ENCODE measurements at places on chromosomes 3 and 15.

DNA sequence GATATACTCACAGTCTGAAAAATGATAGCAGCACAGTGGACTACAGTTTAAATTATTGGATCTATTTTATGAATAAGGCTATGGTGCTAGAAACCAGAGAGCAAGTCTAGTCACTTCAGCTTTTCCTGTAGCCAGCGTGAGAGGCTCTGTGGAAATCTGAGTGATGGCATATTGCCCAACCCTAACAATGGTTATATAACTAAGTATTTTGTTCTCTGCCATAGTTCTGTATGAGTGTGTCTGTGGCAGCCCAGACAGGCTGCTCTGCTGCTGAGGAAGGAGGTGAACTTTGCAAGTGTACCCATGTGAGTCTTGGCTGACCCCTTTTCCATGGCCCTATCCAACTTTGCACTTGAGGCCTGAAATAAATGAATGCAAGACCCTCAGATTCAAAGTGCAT lies 105.7 kb downstream of the LRTM1 start:
- DNase-seq = no peak

DNA sequence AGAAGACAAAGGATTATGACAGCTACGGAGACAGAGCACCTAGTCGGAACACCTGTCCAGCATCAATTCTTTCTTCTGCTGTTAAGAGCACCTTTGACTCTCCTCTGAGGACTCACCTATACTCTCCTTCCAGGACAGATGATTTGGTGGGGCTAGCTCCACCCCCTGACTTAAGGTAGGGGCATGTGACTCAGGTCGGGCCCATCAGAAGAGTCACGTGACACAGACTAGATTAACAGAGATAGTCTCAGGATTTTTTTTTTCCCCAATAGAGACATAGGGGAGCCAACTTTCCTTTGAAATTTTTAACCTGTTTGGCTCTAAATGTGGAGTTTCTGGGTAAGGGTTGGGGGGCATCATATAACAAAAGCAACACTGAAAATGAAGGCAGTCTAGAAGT lies 11.4 kb upstream of the WNT5A start:
- DNase-seq = no peak

GRCh38 chr3:171285287-171285686 lies 174.9 kb downstream of the TNIK start:
- DNase-seq = no peak

DNA sequence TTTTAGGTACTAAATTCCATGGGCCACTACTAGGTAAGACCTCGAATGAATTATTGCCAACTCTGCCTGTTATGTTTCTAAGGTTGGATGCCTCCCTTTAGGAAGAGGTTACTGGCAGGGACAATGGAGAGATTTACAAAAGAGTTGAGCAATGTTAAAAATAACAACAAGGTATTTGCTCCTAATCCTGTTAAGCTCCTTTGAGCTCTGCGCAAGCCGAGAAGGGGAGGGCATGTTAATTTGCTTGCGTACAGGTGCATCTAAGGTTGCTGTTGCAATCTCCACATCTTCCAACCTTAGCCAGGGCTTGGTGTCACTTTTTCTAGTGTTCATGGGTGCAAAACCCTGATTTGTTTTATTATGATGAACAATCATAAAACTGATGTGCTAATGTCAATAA lies 161.5 kb upstream of the TPM1 start:
- DNase-seq = no peak

GRCh38 chr3:114093596-114093995 lies 37.1 kb downstream of the QTRT2 start:
- DNase-seq = no peak

GRCh38 chr3:190539526-190539925 lies 25.6 kb downstream of the IL1RAP start:
- no peak for DNase-seq

GRCh38 chr15:67061811-67062368 lies 3.5 kb upstream of the SMAD3 start:
- no peak for DNase-seq

DNA sequence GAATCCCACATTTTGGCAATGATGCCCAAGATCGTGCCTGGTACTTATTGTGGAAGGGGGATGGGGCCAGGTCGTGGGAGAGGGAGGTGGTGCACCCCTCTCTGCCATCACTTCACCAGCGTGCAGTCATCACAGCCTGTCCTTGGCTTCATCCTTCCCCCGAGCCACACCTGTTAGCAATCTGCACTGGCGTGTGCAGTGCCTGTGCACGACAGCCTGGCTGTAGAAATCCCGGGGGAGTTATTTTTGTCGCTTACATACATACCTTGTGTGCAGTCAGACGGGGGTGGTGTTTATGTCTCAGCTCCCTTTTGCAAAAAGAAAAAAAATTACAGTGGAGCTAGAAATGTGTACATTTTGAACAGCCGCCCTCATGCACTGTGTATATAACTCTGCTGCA lies 216.0 kb downstream of the TLE3 start:
- no peak for DNase-seq

DNA sequence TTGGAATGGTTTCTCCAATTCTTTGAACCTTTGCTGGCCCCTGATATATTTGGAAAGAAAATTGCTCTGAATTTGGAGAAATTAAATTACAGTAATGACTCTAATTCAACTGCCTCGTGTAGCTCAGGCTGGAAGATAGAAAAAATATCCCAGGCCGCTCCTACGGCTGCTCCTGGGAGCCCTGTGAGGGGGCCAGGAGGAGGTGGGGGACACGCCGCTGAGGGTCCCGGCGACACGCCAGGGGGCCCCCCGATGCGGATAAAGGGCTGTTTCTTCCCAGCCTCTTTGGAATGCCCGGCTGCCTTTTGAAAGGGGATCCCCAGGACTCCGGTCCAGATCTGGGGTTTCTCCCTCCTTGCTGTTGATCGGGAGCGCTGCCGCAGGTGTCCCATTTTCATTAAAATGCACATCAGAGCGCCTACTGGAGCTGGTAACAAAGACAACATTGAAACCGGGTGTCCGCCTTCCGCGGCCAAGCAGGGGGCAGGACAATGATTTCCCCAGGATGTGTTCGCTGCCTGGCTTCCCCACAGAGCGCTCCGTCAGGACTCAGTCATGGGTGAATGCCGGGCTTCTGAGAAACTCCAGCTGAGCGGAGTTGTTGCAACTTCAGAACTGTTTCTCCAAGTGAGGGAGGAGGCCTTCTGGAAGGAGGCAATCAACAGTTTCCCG lies 200.1 kb upstream of the KBTBD8 start:
- no peak for DNase-seq

DNA sequence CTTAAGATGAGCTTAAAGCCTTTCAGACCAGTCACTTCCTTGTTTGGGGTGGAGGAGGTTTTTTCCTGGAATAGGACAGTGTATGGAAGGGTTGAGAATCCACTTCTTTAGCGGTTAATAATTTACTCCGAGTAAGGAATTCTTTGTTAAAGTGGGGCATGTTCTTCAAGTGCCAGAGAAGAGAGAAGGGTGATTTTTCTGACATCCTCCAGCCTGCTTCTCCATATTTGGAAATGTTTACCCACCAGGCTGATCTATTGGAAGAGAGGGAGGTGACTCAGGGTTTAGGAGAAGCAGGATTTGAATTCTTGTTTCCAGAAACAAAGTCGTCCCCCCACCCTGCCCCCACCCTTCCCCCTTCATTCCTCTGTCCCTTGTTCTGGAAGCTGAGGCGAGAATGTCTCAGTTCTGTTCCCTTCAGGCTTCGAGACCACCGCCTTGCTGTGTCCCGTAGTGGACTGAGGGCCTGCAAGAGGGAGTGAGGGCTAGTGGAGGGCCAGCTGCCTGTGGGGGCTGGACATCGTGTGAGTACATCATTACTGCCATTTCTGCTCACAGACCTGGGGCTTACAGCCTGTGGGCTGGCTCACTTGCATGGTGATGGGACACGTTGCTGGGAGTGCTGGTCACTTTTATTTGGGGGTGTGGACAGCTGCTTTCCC lies 58.5 kb downstream of the LPP start:
- DNase-seq = no peak

DNA sequence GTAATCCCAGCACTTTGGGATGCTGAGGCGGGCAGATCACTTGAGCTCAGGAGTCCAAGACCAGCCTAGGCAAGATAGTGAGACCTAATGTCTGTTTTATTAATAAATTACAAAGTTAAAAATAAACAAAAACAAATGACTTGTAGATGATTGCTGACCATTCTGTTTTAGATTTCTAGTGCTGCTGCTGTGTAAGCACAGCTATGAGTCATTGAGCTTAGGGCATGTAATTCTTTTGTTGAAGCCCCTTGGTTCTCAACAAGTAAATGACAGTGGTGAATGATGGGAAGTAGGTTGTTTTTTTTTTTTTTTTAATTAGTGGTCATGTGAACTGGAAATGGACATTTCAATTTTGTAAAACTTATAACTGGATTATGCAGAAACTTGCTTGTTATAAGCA lies 63.3 kb downstream of the LEO1 start:
- no peak for DNase-seq

GRCh38 chr15:63984331-63984730 lies 62.0 kb downstream of the DAPK2 start:
- DNase-seq = no peak

DNA sequence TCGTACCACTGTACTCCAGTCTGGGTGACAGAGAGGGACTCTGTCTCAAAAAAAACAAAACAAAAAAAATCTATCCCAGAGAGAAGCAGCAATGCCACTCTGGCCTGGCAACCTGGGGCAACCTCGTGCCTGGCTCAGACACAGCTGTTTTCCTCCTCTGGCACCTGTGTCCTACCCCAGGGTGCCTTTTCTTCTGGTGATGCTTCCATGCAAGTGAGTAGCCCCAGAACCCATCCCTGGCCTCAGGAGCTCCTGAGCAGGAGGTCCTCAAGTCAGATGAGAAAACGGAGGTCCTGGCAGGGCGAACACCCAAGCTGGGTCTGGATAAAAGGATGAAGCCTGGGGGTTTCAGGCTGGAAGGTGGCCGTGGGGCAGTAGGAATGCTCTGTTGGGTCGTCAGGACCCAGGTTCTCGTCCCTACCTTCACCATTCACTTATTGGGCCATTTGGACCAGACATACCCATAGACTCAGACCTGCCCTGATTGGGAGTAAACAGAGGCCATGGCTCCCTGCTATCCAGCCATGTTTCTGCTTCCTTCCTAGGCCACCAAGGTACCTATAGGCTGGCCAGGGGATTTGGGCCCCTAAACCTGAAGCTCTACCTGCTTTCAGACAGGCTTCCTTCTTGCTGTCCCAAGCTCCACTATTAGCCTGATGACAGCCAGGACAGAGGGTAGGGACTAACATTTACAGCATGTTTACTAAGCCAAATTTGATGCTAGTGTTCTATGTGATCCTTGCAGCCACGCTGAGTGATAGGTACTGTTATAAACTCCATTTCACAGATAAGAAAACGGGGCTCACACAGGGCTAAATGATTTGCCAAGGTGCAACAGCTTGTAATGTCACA lies 102.2 kb downstream of the DAPK2 start:
- DNase-seq = no peak

DNA sequence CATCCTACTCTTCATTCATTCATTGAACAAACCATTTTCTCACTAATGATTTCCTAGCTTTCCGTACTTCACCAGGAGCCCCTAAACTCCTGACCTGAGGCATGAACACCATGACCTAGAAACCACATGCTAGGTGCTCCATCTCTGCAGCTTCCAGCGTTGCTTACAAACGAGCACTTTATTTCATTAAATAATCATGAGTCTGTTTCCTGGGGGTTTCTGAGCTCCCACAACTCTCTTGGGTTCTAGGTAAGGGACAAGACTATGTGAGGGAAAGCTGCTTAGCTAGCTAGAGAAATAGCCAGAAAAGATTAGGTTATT lies 1.3 kb downstream of the MAP2K1 start:
- DNase-seq = no peak

GRCh38 chr3:115783938-115784738 lies 160.8 kb downstream of the GAP43 start:
- DNase-seq = peak; percentile 75

DNA sequence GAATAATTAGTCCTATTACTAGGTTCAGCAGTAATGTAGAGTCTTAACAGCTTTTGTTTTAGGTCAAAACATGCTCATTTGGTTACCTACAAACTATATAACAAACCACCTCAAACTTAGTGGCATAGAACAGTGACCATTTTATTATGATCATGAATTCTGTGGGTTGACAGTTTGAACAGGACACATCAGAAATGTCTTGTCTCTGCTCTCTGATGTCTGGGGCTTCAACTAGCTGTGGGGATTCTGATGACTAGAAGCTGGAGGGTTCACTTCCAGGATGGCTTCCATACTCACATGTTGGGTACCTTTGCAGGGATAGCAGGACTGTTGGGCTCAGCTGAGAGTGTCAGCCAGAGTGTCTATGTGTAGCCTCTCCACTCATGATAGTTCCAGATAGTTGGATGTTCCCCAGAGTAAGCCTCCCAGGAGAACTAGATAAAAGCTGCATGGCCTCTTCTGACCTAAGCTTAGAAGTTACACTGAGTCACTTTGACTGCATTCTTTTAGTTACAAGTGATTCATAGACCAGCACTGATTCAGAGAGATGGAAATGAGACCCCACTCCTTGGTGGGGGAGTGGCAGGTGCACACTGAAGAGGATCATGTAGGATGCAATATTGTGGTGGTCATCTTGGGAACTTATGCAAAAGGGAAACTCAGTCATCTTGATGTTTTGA lies 32.6 kb downstream of the PLCL2 start:
- DNase-seq = no peak

DNA sequence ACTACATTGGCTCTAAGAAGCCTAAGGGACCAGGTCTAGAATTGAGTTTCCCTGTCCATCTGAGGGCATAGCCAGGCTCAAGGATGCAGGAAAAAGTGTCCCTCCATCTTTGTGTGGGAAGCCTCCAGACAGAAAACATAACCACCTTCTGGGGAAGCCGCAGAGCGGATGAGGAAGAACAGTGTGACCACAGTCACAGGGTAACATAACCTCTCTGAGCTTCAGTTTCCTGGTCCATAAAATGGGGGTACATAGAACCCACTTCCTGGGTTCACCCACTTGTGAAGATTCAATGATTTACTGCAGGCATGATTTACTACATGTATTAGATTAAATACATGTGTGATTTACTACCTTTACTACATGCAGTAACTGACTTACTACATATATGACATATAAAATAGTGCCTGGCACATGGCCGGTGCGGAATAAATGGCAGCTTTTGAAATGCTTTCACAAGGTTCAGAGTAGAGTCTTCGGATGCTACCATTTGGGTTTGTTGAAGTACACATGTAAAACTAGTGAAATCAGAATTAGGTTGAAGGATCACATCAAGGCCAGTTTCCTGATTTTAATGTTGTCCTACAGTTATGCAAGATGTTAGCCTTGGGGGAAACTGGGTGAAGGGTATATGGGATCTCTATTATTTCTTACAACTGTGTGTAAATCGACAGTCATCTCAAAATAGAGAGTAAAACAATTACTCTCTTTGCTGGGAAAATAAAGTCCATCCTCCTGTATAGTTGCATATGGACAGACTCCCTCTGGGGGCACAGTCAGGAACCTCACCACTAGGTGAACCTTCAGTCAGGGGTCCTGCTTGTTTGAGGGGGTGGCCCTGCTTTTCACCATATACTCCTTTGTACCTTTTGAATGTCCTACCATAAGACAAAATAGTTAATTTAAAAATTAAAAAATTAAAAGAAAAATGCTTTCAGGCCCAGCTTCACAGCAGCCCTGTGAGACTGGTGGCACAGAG lies 86.0 kb downstream of the SEMA5B start:
- no peak for DNase-seq

GRCh38 chr3:46456118-46456517 lies 8.6 kb downstream of the LTF start:
- no peak for DNase-seq

- DNase-seq = no peak
Measured at GRCh38 chr3:160876643-160877042, 120.6 kb downstream of the PPM1L start.

All from stimulated activated CD4-positive, alpha-beta T cell treated with anti-CD3 and anti-CD28 coated beads, Interleukin-15, amount 100 ng/mL, for 1 hour (primary cell).